Heart right ventricle (tissue), 16 donors: ENCODE measurements at places on chromosomes 2 and 18.

- no peak overlapping the region for H3K4me3 ChIP-seq
- no peak for DNase-seq
These were observed 67.4 kb downstream of the BOLA3 start for GRCh38 chr2:74080346-74080745.

DNA sequence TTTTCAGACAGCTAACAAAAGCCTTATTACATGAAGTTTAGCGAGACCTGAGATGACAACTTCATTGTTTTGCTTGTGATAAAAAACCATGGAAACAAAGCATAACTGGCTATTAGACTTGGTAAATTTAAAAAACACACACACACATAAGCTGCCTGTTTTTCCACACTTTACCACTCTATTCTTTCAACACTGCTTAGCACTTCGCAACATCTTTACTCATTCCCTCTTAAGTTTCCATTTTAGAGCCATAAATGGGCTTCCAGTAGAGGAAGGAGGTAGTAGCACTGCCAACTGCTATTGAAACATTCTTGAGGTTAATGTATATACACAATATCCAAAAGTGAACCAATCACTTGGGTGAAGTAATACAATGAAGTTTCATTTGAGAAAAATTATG lies 54.1 kb downstream of the BAZ2B start:
- no peaks in the 10 kb centered on the region for H3K36me3 ChIP-seq
- DNase-seq, result no peak
- no peak overlapping the region for H3K27ac ChIP-seq
- H3K4me3 ChIP-seq, result no peak overlapping the region
- H3K4me1 ChIP-seq, result peaks cover 10% of the 10 kb centered on the region
- no peaks in the 10 kb centered on the region for H3K27me3 ChIP-seq

DNA sequence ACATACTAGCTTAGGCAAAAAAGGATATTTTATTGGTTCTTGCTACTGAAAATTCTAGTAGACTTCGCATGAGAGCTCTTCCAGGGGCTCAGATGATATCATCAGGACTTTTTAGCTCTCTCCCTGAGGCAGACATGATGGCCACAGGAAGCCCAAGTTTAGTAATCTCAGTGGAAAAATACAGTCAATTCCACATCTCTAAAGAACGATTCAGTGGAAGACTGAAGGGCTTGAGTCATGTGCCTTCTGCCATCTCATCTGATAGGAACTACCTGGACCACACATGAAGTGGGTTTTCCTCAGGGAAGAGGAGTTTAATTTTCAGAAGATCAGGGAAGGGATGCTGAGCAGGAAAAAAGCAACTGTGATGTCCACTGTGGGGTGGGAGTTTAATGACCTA lies 117.3 kb downstream of the TTC27 start:
- no peak overlapping the region for H3K4me3 ChIP-seq
- H3K27ac ChIP-seq, result no peak overlapping the region
- H3K36me3 ChIP-seq, result no peaks in the 10 kb centered on the region
- H3K4me1 ChIP-seq, result peaks cover 10% of the 10 kb centered on the region
- no peaks in the 10 kb centered on the region for H3K27me3 ChIP-seq
- no peak for DNase-seq

DNA sequence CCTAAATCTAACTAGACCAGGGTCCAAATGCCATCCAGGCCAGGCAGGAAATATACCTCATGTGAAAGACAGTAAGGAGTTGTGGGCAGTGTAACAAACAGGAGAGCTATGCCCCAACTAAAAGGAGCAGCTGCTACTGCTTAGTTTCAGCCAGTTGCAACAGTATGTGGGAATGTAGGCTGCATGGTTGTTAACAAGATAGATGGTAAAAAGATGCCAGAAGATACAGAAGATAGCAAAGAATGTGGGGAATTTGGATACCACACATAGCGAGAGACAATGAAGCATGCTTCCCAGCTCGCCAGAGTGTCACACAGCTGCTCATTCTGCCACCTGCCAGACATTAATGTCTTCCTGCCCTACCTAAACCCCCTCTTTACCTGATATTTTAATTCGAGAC lies 39.4 kb upstream of the CYBRD1 start:
- H3K4me1 ChIP-seq, result no peaks in the 10 kb centered on the region
- H3K4me3 ChIP-seq, result no peak overlapping the region
- DNase-seq, result no peak
- H3K27ac ChIP-seq, result no peak overlapping the region
- no peaks in the 10 kb centered on the region for H3K27me3 ChIP-seq
- no peaks in the 10 kb centered on the region for H3K36me3 ChIP-seq

- no peak overlapping the region for H3K4me3 ChIP-seq
- DNase-seq, result no peak
- H3K27ac ChIP-seq, result no peak overlapping the region
- no peaks in the 10 kb centered on the region for H3K4me1 ChIP-seq
These were observed 25.2 kb downstream of the CAPN13 start for GRCh38 chr2:30781961-30782533.

GRCh38 chr18:32937066-32937465 lies 164.2 kb upstream of the KLHL14 start:
- DNase-seq, result no peak
- no peaks in the 10 kb centered on the region for H3K36me3 ChIP-seq
- H3K4me1 ChIP-seq, result no peaks in the 10 kb centered on the region

- H3K4me1 ChIP-seq, result no peaks in the 10 kb centered on the region
- H3K27ac ChIP-seq, result no peak overlapping the region
- no peak overlapping the region for H3K4me3 ChIP-seq
- no peak for DNase-seq
These were observed 111.4 kb downstream of the COPS8 start for GRCh38 chr2:237196866-237197618.

DNA sequence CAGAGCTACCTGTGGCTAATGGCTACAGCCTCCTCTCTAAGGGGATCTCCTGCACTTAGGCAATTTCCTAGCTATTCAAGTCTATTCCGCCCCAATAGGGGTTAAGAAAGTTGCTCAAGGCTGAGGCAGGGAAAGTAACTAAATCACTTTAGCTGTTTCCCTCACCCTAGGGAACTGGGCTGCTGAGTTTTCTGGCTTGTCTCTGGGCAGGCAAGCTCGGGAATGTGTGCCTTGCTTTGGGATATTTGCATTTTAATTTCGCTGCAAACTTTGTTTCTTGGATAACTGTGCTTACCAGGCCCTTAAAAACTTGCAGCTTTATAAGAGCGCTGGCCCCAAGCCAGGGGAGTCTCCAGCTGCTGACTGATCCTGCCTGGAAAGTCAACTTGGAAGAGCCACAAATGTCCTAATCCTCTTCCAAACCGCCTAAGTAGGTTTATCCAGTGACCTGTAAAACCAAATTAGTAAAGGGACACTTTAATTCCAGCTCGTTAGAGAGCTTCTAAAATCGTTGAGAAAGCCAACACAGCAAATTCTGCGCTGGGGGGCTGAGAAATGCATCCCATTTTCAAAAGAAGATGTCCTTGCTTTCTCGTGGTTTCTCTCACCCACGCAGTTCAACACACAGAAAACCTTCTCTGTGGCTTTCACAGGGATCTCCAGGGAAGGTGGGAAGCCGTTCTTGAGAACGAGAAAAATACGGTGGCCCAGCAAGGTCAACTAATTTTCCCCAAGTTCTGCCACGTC lies 59.5 kb upstream of the SP3 start:
- peak overlapping the region; percentile 87 for H3K27ac ChIP-seq
- peaks cover 41% of the 10 kb centered on the region for H3K4me1 ChIP-seq
- H3K4me3 ChIP-seq, result peak overlapping the region; percentile 17
- peak; percentile 87 for DNase-seq
- no peaks in the 10 kb centered on the region for H3K27me3 ChIP-seq
- no peaks in the 10 kb centered on the region for H3K36me3 ChIP-seq

- H3K4me3 ChIP-seq, result no peak overlapping the region
- no peak overlapping the region for H3K27ac ChIP-seq
- no peaks in the 10 kb centered on the region for H3K36me3 ChIP-seq
- no peaks in the 10 kb centered on the region for H3K4me1 ChIP-seq
These were observed 48.9 kb upstream of the ITGAV start for GRCh38 chr2:186540941-186541340.

- no peak overlapping the region for H3K4me3 ChIP-seq
- no peaks in the 10 kb centered on the region for H3K4me1 ChIP-seq
- no peak for DNase-seq
- no peaks in the 10 kb centered on the region for H3K27me3 ChIP-seq
These were observed 246.3 kb downstream of the TXNL1 start for GRCh38 chr18:56391931-56392590.

- H3K27me3 ChIP-seq, result no peaks in the 10 kb centered on the region
- no peak for DNase-seq
- H3K4me1 ChIP-seq, result no peaks in the 10 kb centered on the region
These were observed 1.0 kb downstream of the DARS1 start for GRCh38 chr2:135984199-135985017.

GRCh38 chr18:47683774-47684173 lies 246.7 kb downstream of the SMAD2 start:
- peaks cover 11% of the 10 kb centered on the region for H3K27me3 ChIP-seq
- no peak for DNase-seq
- H3K36me3 ChIP-seq, result no peaks in the 10 kb centered on the region
- no peaks in the 10 kb centered on the region for H3K4me1 ChIP-seq

- H3K4me1 ChIP-seq, result peaks cover 24% of the 10 kb centered on the region
- H3K27ac ChIP-seq, result no peak overlapping the region
- H3K27me3 ChIP-seq, result no peaks in the 10 kb centered on the region
- H3K4me3 ChIP-seq, result no peak overlapping the region
These were observed 29.1 kb downstream of the CPO start for GRCh38 chr2:206968134-206969086.
